ENCODE measurements at places on chromosomes 11 and 22.
A peak's percentile ranks its signal among the peaks of the same experiment; 100 is the strongest.

- DNase-seq: no peak
These were observed 21.5 kb upstream of the PARVG start for GRCh38 chr22:44159221-44159620.

- no peak for DNase-seq
These were observed 43.4 kb upstream of the SYN3 start for GRCh38 chr22:33101550-33101949.

DNA sequence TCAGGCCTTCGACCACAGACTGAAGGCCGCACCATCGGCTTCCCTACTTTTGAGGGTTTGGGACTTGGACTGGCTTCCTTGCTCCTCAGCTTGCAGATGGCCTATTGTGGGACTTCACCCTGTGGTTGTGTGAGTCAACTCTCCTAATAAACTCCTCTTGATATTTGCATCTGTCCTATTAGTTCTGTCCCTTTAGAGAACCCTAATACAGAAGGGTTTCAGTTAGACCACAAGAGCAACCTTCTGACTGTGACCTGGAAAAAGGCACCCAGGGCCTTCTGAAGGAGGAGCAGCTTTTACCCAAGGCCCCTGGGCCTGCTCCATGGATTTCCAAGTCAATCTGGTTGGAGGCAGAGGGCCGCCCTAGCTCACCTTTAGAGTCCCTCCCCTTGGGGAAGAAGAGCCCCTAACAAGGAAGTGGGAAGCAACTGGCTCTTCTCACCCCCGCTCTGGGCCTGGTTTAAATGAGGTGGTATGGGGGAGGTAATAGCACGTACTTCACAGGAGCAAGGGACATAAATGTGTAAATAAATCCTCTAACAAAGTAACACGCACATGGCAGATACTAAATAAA, 11.2 kb upstream of the CHST1 start:
- no peak for DNase-seq

DNA sequence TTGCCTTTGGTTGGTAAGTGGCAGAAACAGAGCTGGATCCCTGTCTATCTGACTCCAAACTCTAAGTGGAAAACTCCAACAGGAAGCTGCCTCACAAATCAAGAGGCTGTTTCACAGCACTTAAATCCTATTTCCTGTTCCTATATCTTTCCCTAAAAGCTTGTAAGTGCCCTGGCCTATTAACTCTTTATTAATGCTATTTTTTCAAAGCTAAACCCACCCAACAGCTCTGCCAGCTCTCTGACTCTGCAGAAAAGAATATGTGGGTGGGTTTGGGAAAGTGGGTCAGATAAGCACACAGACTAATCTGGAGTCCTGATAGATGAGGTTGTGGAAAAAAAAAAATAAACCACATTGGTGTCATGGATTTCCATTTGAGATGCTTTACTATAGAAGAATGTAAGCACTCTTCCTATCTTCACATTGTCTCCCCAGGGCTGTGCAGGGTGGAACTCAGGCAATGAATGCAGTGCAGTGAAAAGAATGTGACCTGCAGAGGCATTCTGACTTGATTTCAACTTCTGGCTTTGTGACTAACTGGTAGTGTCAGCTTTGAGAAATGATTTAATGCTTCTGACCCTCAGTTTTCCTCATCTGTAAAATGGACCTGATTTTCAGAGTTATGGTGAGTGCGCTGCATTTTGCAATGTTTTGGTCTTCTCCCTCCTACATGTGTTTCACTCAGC, 125.6 kb downstream of the AASDHPPT start:
- DNase-seq: no peak

- DNase-seq: no peak
These were observed 373.5 kb downstream of the GUCY1A2 start for GRCh38 chr11:106644824-106645223.

DNA sequence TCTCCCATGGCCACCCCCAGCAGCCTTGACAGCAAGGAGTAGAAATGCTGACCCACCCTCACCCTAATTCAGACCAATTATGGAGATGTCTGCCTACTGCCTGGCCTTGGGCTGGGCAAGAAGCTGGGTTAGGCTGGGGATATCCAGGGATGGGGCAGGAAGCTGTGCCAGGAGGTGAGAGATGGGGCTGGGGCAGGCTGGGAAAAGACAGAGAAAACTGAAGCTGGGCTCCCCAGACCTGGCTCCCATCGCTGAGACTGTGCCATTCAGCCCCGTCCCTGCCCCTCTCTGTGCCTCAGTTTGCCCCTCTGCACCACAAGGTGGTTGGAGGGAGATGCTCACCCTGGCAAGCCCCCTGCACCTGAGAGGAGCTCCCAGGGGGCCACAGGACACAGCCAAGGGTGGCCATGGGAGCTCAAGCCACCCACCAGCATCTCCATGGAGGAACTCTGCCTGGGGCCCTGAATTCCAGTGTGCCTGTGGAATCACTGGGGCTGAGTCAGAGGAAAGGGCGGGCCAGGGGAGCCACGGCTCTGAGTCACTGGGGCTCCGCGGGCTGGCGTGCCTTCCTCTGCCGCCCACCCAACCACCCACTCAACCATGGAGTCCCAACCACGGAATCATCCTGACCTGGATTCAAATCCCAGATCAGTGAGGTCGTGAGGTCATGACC, 6.0 kb upstream of the CARD10 start:
- no peak for DNase-seq

DNA sequence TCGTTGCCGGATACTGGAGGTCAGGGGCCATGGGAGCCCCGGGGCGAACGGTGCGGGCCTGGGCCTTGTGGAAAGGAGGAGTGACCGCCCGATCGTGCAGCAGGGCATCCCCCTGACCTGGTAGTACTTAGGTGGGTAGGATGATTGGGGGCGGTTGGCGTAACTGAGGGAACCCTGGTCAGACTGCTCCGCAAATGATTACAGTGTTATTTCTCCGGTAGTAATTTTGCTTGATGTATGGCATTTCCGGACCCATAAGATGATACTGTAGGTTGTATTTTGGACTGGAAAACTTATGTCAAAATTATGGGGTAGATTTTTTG, 762 bp downstream of the MTMR3 start:
- no peak for DNase-seq

DNA sequence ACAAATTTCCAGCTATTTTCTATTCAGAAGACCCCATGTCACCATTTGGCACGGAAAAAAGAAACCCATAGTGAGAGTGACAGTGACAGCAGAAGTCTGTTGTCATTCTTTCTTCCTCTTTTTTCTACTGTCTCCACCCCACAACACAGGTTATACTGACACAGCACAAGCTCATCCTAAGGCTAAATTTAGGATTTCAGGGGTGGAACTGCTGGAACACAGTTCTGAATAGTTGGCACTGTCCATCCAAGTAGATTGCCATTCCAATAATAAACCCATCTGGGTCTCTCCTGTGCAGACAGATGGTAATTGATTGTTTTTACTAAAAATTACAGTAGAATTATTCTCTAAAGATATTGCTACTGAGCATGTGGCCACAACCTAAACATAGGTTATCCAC, 95.2 kb upstream of the C11orf87 start:
- no peak for DNase-seq

- no peak for DNase-seq
These were observed 1436.4 kb downstream of the BRD1 start for GRCh38 chr22:48391171-48391711.

DNA sequence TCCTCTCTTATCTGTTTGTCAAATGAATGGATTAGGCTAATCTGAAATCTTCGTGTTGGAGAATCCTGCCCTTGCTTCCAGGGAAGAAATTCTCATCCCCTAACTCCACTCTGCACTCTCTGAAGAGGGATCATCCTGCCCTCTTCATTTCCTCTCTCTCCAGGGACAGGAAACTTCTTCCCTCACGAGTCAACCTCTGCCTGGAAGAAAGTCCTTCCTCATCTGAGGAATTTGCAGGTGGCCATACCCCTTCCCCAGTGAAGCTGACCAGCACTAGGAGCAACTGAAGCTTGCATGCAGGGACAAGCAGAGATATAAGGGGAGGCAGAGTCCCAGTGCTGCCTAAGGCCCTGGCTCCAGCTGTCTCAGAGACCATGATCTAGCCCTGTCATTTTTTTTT, 3.6 kb upstream of the PHOX2A start:
- no peak for DNase-seq

- DNase-seq: no peak
These were observed 20.5 kb upstream of the SORL1-AS1 start for GRCh38 chr11:121473064-121473777.

GRCh38 chr11:12448131-12448939, 71.0 kb downstream of the PARVA start:
- no peak for DNase-seq

DNA sequence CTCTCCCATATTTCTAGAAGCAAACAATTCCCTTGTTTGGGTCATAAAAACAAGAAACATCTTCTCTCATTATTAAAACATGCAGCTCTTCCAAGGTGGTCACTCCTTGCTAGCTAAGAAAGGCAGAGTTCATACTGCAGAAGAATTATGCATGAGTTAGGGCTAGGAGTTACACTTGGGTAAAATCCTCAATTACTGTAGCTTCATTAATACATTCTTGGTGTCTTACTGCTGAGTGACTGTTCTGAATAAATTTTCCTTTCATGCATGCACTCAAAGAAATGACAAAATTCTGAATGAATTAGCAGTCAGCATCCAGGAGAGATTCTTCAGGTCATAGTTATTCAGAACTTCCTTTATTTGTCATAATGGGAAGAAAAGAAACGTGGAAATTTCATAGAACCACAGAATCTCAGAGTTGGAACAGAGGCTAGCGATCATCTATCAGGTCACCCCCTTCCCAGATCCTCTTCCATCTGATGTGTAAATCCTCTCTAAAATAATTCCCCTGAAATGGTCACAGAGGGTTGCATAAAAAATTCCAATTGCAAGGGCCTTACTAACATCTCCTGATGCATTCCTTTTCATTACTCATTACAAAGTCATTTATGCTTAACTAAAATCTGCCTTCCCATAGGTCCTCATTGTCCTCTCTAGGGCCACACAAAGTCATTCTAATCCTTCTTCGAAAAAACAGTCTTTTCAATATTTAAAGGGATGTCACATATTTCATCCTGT, 771.5 kb downstream of the DLG2 start:
- no peak for DNase-seq

GRCh38 chr11:103364687-103365086, 255.5 kb downstream of the DYNC2H1 start:
- no peak for DNase-seq

- no peak for DNase-seq
These were observed 9.1 kb upstream of the TAGLN start for GRCh38 chr11:117189941-117190544.

- DNase-seq: peak; percentile 42
These were observed 7.0 kb downstream of the UNC93B1 start for GRCh38 chr11:67996622-67997474.

GRCh38 chr11:116176484-116177005, 596.2 kb downstream of the BUD13 start:
- DNase-seq: no peak

Data from CD4-positive, alpha-beta T cell treated with Interleukin-10 for 1 hour (primary cell).